Natural killer cell treated with Interleukin-12 subunit alpha and Interleukin-12 subunit beta and Interleukin-15 and Interleukin-18, amount 100 ng/mL, for 72 hours (primary cell): ENCODE measurements at places on chromosomes 4 and X.

GRCh38 chr4:8107146-8107657, 51.4 kb downstream of the ABLIM2 start:
- no peak for DNase-seq

DNA sequence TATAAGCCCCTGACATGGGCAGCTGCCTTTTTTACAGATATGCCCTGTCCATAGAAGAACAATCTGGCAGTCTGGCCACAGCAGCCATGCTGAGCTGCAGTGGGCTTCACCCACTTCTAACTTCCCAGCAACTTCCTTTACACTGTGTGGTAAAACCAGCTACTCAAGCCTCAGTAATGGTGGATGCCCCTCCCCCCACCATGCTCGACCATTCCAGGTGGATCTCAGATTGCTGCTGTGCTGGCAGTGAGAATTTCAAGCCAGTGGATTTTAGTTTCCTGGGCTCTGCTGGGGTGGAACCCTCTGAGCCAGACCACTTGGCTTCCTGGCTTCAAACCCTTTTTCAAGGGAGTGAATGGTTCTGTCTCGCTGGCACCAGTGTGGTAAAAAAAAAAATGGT, 355.9 kb upstream of the EDA2R start:
- no peak for DNase-seq

GRCh38 chrX:103562801-103563200, 22.5 kb upstream of the TCEAL4 start:
- no peak for DNase-seq

GRCh38 chr4:2248821-2249261, 6.9 kb upstream of the HAUS3 start:
- DNase-seq: no peak

- no peak for DNase-seq
These were observed 90.9 kb downstream of the SH3RF1 start for GRCh38 chr4:169179609-169180521.

- DNase-seq: no peak
These were observed 233.9 kb upstream of the EDA2R start for GRCh38 chrX:66872771-66873170.

GRCh38 chrX:148500423-148501385, at the start of gene AFF2:
Gene AFF2, plus strand, starts transcription at chrX:148500617. Its CDS starts 481 bp downstream, at chrX:148501098.
- DNase-seq: no peak

GRCh38 chr4:161952382-161952781, 211.4 kb downstream of the FSTL5 start:
- no peak for DNase-seq

DNA sequence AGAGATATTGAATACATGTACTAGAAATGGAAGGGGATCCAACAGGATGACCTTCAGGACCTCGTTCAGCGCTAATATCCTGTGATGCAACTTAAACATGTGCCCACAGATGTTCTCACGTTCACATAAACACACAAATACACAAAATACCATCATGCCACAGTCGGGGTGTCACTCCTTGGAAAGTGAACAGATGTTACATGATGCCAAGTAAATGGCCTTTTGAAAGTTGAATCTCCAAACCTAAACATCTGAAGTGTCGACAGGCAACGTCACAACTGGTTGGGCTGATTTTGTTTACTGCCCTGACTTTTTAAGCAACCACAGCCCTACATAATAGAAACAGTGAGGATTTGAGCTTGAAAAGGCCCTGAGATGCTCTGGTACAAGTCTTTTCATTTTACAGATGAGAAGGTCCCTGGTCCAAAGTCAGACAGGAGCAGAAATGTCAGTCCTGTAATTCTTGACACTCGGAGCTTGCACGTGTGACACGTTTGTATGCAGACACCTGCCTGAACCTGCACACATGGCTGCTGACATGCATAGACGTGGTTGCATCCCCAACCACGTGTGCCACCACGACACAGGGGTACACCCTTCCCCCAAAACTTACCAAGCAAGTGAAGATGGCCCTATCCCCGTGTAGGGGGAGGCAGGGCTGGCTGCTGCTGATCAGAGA, 23.5 kb upstream of the BCORL1 start:
- no peak for DNase-seq

GRCh38 chrX:1582686-1583437, 8.5 kb upstream of the AKAP17A start:
- no peak for DNase-seq

GRCh38 chr4:139890816-139891215, 225.2 kb downstream of the MGST2 start:
- DNase-seq: no peak

DNA sequence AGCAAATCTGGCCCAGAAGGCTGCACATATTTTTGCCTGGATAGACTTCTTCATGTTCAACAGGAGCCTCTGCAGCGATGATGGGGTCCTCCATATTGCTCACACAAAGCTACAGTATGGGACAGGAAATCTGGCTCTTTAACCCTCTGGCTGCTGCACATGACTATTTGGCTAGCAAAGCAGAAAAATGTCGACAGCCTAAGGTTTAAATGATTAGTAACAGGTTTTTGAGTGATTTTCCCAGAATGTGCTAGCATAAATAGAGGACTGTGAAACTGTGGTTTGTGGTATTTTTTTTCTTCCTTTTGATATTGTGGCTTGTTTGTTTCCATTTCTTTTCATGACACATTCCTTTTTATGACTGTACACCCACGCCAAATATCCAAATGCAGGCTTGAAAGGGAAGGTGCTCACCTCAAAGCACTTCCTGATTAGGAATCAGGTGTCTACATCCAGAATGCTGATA, 120.2 kb upstream of the GK2 start:
- DNase-seq: no peak

DNA sequence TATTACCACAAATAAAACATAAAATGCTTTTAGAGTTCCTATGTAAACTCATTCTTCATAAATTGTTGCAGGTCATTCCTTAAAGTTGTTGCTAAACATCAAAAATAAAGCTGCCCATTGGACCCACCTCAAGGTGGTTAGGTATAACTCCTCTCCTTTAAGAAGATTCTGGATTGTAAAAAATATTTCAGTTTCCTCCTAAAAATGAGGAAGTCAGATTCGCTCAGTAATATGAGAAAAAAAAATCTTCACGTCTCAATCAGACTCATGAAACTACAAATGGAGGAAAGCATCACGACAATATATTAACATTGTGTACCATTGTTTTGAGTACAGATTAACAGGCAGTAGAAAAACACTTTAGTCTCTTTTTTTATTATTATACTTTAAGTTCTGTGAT, 105.9 kb downstream of the DDX60 start:
- no peak for DNase-seq
